Suppressor macrophage (primary cell): ENCODE measurements at places on chromosomes 6 and 20.
A peak's percentile ranks its signal among the peaks of the same experiment; 100 is the strongest.

DNA sequence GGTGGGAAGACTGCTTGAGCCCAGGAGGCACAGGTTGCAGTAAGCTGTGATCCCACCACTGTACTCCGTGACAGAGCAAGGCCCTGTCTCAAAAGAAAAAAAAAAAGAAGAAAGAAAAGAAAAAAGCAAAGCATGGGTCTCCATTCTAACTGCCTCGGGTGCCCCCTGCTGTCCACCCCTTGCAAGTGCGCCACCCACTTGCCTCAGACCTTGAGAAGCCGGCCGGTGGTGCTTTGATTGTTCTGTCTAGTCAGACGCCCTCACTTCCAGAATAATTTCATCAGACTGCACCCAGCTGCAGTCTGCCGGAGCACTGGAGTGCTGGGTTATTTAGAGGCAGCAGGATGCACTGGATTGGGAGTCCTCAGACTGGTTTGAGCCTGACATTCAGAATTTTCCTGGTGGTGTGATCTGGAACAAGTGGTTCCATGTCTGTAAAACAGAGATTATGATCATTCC is 17.6 kb upstream of the TM9SF4 start:
- peak; percentile 92 for DNase-seq

DNA sequence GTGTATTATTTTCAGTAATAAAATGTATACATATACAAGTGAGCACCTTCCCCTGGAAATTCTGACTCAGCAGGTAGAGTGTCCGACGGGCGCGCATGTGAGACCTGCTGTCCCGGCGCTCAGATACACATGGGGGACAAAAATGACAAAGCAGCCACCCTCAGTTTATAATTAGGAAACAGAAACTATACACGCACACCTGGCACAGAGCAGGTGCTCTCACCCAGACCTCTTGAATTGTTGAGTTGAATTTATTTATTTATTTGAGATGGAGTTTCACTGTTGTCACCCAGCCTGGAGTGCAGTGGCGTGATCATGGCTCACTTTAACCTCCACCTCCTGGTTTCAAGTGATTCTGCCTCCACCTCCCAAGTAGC is 180.4 kb downstream of the ZDHHC14 start:
- no peak for DNase-seq

- no peak for DNase-seq
These were observed 176.2 kb downstream of the NFATC2 start for GRCh38 chr20:51366155-51366886.

DNA sequence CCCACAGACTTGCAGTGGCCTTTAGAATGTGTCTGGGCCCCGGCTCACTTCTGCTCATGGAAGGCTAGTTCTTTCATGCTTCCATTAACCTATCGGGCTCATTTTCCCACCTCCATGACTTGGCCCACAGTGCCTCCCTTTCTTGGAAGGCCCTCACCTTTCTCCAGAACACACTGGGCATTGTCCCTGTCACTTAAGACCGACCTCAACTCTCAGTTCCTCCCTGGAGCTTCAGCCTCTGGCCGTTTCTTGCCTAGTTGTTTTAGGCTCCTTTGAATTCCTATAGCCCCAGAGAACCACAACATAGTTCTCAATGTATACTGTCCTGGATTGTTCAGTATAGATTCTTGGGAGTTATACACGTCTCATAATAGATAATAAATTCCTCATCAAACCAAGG is 19.3 kb upstream of the TNFAIP3 start:
- DNase-seq, result no peak

- peak; percentile 1 for DNase-seq
These were observed 341.8 kb downstream of the ZFAND3 start for GRCh38 chr6:38161331-38161730.

GRCh38 chr20:9374480-9374879 is 139.9 kb upstream of the LAMP5 start:
- DNase-seq, result no peak

GRCh38 chr20:8647961-8648441 is 420.9 kb upstream of the PLCB4 start:
- DNase-seq, result peak; percentile 66

DNA sequence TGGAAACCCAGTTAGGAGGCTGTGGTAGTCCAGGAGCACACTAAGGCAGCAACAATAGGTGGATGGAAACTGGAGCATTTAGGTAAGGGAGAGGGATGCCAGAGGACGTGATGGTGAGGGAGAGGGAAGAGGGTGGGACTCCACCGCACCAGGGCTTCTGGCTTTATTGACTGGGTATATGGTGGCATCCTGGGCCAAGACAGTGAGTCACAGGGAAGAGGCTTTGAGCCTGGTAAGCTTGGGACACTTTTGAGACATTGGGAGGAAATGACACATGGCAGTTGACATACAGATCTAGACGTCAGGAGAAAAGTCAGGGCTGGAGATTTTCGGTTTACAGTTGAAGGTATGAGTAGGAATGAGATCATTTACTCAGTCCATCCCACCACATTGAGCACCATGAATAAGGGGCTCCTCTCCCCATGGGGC is 14.9 kb downstream of the NT5E start:
- DNase-seq, result peak; percentile 85

DNA sequence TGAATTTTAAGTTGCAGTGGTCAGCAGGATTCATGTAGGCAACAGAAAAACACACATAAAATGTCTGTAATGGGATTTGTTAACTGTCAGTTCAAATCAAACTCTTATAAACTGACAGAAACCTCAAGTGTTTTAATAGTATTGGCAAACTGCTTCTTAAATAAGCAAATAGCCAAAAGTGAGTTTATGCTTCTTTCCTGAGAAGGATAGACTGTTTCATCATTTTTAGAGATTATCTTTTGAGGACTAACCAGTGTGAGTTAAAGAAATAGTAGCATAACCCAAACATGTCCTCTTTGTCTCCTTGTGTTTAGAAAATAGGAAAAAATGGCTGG is 68.0 kb downstream of the AIG1 start:
- DNase-seq, result no peak

GRCh38 chr6:6474170-6474920 is 114.2 kb upstream of the LY86 start:
- DNase-seq, result no peak

- no peak for DNase-seq
These were observed 111.6 kb downstream of the TBC1D32 start for GRCh38 chr6:121222656-121223055.

DNA sequence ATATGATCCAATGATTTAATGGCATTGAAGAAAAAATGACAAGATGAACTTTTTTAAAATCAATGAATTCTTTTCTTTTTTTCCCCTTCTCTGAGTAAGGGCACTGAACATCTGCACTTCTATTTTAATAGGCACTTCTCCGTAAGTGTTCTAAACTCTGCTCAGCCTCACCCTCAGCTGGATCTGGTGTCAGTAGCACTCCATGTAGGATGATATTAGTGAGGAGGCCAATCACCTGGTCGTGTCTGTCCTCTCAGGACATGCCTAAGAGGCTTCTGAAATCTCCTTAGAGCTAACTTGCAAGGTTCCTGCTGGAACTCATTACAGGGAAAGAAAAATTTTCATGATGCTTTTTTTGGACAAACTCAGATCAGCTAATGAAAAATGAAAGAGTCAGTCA is 148.6 kb upstream of the MLIP start:
- DNase-seq, result no peak

DNA sequence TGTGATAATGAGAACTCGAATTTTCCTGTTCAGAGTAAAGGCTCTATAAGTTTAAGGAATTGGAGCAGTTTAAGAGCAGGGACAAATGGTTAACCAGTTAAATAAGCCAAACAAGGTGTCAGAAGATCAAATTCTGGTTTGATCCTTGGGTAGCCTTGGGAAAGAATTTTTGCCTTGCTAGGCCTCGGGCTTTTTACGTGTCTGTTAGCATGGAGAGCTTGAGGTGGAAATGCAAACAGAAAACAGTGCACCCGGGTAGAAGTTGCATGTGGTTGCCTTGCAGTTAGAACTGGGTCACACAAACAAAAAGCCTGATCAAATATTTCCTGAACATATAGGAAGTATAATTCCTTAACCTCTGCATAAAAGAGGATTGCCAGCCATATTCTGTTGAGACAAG is 58.3 kb downstream of the RIN2 start:
- DNase-seq, result no peak

GRCh38 chr6:19602434-19603013 is 234.6 kb upstream of the ID4 start:
- no peak for DNase-seq

DNA sequence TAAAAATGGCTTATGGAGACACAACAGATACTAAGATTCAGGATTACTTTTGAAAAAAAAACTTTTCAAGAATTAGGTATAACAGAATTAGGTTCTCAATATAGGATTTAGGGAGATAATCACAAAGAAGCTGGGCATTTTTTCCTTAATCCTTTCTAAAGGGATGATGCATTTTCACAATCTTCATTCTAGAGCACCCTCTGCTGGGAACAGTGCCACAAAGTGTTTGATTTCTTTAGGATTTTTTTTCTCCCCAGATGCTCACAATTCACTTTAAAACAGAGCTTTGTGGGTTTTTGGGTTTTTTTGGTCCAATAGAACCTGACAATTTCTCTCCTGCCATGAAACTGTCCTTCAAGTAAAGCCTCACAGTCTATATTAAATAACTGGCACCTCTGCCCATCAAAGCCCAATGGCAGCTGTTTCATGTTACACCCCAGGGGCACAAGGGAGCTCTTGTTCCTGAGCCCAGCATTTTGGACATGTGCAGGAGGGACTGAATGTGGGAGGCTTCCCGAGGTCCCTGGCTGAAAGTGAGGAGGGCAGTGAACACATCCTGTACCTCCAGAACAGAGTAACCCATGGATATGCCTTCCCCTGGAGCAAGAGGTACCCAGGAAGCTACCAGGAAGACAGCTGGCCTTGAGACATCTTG is 39.7 kb downstream of the PREP start:
- DNase-seq, result no peak

DNA sequence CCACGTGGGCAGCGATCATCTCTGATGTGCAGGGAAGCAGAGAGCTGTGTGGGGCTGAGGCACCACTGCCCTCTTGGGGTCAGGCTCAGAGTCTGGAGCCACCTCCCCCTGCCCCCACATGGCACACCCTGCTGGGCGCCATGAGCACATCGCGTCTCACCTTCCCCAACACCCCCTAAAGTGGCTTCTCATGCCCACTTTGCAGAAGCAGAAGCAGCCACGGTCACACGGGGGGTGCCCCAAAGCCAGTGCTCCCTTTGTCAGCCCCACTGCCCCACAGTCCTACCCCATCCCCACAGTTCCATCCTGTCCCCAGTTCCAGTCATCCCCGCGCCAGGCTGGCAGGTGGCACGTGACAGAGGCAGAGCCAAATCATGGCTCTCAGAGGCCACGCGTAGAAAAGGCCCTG is 19.5 kb downstream of the SDCBP2 start:
- no peak for DNase-seq

- DNase-seq, result no peak
These were observed 72.4 kb upstream of the XRN2 start for GRCh38 chr20:21230686-21231085.

GRCh38 chr6:42418724-42419123 is 33.0 kb downstream of the TRERF1 start:
- no peak for DNase-seq

DNA sequence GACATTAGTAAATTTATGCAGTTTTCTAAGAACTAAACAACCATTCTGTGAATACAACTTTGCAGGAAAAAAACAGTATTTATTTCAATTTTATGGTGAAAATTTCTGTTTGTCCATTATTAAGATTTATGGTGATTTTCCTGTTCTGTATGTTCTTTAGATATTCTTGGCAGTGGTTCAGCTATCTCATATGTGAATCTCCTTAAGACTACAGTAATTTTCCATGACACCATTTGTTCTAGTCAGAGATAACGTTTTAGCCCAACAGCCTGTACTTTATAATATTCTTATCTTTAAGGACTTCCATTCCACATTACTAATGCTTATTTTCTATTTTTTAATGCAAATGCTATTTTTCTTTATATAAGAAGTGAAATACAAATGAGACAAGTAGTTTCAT is 504.0 kb downstream of the RFPL4B start:
- no peak for DNase-seq

DNA sequence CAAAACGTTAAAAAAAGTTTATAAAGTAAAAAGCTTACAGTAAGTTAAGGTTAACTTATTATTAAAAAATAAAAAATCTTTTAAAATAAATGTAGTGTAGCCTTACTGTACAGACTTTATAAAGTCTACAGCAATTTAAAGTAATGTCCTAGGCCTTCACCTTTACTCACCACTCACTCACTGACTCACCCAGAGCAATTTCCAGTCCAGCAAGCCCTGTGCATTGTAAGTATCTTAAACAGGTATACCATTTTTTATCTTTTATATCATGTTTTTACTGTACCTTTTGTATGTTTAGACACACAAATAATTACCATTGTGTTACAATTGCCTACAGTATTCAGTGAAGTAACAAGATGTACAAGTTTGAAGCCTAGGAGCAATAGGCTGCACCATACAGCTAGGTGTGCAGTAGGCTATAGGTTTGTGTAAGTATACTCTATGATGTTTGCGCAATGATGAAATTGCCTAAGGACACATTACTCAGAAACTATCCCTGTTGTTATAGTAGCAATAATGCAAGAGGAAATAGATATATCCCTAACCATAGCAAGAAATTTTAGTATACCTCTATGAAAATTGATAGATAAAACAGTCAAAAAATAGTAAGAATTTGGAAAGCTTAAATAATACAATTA is 39.5 kb downstream of the FBXO5 start:
- DNase-seq, result no peak

DNA sequence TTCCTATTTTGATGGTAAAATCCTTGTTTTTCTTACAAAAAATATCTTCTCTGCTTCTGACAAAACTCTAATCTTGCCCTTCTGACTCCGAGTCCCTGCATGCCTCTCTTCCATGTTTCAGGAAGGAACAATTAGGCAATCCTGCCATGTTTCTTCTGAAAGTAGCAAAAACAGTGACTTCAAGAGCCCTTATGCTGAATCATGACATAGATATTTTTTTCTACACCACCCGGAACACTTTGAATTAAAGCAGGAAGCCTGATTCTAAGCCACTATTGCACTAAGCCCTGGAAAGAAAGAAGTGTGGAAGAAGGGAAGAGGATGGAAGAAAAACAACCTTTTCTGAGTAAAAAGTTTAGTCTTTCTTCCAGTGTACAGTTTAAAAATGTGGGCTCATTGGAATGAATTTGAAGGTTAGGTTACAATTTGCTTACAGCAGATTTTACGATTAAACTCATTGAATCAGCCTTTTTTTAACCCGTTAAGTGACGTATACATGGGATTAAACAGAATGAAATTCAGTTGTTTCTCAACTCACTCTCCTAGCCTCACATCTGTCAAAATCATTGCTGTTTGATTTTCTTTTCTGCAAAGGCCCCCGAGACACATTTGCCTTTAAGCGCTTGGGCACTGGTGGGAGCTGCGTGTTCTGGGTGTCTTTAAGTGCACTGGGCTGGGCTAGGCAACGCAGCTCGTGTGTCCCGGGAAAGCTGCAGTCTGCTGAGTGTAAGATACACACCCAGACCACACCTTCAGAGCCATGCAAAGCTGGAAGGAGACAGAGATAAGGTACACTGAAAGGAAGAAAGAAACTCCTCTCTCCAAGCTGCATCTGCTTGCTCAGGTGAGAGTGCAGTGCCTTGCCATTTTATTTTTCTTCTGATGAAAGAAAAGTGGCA is 159.4 kb upstream of the CITED2 start:
- DNase-seq, result peak; percentile 54
